Spleen (tissue), 13 donors: ENCODE measurements at places on chromosomes 3 and 15. TPM values are rescaled to one million over a fixed set of nuclear protein-coding genes. Genes with fewer than 3 reads are reported as not detected.

UBXN7 gene
- total RNA-seq = 21.1 TPM

DNAH12 gene
- total RNA-seq = not detected

SCG5 gene
- total RNA-seq = not detected

STAC gene
- total RNA-seq = 0.95 TPM

MYZAP gene
- 9.1 TPM for total RNA-seq

SNX22 gene
- total RNA-seq = 13.6 TPM

SMARCC1 gene
- total RNA-seq = 40.4 TPM

C2CD4A gene
- not detected for total RNA-seq

SERPINI1 gene
- total RNA-seq = 7.4 TPM

AGBL1 gene
- total RNA-seq = not detected

KIF7 gene
- 3.1 TPM for total RNA-seq

GRCh38 chr3:106457281-106458180 lies 588.7 kb upstream of the CBLB start:
- no peak for DNase-seq

GRCh38 chr3:152190636-152191183 lies 78.0 kb upstream of the MBNL1 start:
- no peak for DNase-seq

DNA sequence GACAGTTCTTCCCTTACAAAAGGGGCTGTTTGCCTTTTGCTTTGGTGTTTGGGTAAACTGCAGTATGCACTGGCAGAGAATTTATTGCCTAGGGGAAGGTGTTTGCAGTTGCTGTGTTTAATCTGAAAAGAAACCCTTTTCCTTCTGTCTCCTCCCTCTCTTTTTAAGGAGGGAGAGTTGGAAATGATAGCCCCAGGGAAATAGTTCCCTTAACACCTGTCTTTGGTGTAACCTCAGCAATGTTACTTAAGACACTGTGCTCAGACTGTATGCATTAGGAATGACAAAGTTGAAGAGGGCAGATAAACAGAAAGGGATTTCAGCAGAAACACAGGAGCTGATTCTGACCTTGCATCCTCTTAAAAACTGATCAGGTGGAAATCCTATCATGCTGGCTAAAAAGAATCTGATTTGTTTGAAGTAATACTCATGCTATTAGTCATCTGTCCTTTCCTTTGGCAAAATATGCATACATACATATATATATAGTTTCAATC lies 125.4 kb downstream of the TP63 start:
- DNase-seq = no peak

- DNase-seq = no peak
These were observed 15.5 kb downstream of the ETV5 start for GRCh38 chr3:186093271-186093900.

GRCh38 chr15:42800731-42801474 lies 64.0 kb upstream of the CDAN1 start:
- no peak for DNase-seq

DNA sequence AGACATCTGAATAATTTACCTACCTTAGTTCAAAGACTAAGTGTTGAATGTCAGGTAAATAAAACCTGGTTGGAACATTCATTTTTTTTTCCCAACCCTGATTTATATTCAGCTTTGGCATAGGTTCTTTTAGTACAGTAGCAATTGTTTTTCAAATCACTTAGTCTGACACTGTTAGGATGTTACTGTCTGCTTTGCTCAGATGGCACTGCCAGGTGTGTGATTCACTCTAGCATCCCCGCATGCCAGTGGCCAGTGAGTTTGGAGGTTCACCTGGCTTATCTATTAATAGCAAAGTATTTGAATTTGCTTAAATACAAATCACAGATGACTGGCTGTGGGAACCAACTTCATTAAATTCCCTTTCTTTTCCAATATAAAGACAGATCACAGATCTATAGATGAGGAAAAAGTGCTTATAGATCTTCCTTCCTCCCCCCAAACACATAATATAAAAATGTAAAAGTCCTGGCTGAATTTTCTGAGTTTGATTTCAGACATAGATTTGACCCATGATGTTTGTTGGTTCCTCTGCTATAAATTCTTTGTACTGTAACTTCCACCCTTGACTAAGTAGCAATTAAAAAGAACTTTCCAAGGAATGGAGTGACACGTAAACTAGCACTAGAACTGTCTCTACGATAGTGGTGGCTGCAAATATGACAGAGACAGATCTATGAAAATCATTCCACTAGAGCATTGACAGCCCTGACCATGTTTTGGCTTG lies 3.9 kb downstream of the THBS1 start:
- no peak for DNase-seq

- DNase-seq = no peak
These were observed 545.7 kb downstream of the NLGN1 start for GRCh38 chr3:173943264-173943663.

GRCh38 chr3:164470471-164470870 lies 607.8 kb downstream of the SI start:
- DNase-seq = no peak

DNA sequence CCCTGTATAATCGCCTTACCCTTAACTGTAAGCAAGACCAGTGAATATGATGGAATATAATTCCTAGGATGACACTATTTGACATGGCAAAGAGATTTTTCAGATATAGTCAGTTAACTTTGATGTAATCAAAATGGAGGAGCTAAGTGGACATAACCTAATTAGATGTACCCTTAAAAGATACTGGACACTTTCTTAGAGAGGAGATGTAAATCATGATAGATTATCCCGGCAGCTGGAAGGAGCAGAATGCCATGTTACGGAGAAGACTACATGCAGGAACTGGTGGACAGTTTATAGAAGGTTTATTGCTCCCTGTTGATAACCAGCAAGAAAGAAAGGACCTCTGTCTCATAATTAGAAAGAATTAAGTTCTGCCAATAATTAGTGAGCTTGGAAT lies 1142.9 kb downstream of the SI start:
- no peak for DNase-seq

GRCh38 chr3:181761906-181762305 lies 50.2 kb downstream of the SOX2 start:
- no peak for DNase-seq

DNA sequence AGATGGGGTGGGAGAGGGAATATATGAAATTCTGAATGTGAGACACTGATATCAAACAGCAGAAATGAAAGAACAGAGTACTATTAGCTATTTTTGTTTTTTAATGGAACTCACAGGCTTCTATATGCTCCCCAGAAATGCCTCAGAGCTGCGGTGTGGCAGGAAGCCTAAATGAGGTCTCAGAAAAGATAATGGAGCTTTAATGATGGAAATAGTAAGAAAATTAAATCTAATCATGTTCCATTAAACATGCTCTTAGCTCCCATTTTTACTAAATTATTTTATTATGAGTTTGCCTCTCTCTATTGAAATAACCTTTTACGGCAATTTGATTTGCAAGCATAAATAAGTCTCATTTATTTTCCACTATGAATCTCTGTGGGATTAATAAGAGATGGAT lies 378.9 kb downstream of the ULK4 start:
- no peak for DNase-seq

DNA sequence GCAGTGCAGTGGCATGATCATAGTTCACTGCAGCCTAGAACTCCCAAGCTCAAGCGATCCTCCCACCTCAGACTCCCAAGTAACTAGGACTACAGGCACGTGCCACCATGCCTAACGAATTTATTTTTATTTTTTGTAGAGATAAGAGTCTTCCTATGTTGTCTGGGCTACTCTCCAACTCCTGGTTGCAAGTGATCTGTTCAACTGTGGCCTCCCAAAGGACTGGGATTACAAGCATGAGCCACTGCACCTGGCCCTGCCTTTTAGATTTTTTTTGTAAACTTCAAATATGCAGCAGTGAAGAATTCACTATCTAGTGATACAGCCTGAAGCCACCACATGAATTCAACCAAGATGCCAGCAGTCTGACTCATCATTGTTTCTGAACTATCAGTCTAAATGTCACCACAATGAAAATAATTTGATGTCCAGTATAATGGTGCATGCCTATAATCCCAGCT lies 32.7 kb downstream of the UBXN7 start:
- no peak for DNase-seq

- no peak for DNase-seq
These were observed 123.8 kb downstream of the AGBL1 start for GRCh38 chr15:86203462-86203861.

GRCh38 chr3:125435231-125435630 lies 60.1 kb upstream of the ZNF148 start:
- no peak for DNase-seq

DNA sequence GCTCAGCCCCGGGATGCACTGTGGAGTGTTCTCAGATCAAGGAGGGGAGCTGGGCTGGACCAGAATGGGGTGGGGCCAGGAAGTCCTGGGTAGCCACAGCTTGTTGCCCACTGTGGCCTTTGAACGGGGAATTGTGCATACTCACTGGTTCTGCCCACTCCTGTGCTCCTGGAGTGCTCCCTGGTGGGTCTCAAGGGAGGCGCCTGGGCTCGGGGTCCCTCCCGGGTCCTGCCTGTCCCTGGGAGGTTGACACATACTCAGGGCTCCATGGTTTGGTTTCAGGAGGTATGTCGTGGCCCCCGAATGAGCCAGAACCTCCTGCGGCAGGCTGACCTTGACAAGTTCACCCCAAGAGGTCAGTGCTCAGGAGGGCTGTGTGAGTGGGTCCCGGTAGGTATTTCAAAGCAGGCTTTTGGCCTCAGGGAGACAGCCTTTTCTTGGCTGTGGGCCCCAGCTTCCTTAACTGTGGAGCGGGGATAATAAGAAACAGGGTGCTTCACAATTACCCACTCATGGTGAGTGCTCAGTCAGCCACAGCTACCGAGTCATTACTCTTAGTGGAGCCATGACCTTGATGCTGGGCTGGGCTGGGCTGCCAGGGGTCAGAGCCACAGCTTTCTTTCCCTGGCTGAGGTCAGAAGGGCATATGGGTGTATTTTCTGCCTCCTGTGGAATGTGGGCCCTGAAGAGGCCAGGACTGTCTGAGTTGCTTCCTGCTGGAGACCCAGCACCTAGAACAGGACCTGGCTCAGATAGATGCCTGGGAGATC lies 7.6 kb downstream of the DNAH1 start:
- no peak for DNase-seq

- DNase-seq = no peak
These were observed 79.4 kb downstream of the AAGAB start for GRCh38 chr15:67174864-67175573.

GRCh38 chr3:170506556-170506955 lies 79.3 kb downstream of the SLC7A14 start:
- no peak for DNase-seq

DNA sequence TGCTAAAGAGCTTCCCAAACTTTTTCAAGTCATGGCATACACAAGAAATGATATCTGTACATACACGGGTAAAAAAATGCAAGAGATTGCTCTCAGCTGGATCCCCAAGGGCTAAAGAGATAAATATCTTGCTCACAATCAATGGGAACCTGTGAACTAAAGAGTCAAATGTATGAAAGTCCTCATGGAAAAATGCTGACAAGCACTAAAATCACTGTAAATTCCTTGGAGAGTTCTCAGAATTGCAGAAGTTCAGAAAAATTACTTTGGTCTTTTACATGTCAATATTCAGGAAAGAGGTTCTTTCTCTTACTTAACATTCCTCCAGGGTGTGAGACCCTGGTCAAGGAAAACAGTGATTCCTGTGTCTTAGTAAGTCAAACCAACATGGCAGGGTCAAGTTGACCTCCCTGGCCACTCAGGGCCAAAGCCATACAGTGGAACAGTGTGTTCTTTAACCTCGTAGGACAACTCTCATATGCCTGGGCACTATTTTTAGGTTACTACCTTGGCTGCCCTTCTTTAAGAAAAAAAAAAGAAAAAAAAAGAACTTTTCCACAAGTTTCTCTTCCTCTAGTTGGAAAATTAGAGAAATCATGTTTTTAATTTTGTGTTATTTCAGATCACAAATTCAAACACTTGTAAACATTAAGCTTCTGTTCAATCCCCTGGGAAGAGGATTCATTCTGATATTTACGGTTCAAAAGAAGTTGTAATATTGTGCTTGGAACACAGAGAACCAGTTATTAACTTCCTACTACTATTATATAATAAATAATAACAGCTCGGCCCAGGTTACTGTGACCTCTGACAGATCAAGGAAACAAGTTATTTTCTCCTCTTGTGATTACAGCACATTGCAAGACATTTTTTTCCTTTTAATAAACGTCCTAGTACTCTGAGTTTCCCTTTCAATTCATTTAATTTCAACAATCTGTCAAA lies 12.5 kb downstream of the SSR3 start:
- no peak for DNase-seq

DNA sequence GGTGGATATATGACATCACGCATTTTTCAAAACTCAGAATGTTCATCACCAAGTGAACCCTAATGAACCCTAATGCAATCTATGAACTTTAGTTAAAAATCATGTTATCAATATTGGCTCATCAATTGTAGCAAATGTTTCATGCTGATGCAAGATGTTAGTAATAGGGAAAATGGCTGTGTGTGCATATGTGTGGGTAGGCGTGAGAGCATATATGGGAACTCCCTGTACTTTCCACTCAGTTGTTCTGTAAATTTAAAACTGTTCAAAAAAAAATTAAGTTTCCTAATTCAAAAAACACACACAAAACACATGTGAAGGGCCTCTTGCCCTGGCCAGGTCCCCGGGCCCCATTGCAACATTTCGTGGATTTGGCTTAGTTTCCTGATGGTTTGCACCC lies 89.7 kb upstream of the PROK2 start:
- no peak for DNase-seq

DNA sequence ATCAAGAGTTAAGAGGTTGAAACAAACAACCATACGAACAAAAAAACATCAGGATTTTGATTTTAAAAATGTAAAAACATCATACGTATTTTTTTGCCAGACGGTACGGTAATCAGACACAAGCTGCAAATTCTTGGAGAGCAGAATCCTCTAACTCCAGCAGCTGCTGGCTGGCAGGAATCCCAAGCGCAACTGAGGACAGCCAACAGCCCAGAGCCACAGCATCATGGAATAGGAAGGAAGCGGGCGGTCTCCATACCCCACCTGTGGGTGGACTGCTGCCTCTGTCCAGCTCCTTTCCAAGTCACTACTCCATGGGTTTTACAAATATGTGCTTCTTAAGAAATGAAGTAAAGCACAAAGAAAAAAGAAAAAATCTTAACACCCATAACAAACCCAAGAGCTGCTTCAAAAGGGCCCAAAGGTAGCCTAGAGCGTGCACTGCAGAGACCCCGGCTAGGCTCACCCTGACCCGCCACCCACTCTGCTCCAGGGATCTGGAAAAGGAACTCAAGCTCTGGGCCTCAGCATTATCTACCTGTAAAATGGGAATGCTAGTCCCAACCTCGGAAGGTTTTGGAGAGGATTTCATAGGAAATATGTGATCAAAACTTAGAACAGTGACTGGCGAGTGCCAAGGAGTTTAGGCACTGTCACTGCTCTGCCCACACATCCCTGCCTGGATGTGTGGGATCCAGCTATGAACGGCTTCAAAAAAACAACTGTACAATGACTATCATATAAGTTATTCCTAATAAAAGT lies 33.4 kb downstream of the ZXDC start:
- no peak for DNase-seq

- DNase-seq = no peak
These were observed 304.2 kb upstream of the LMCD1 start for GRCh38 chr3:8197384-8197783.

- no peak for DNase-seq
These were observed 1.3 kb upstream of the KLHL40 start for GRCh38 chr3:42683875-42684598.

- DNase-seq = no peak
These were observed 44.5 kb downstream of the OXNAD1 start for GRCh38 chr3:16309558-16309957.

GRCh38 chr3:24773798-24774197 lies 279.1 kb upstream of the THRB start:
- no peak for DNase-seq
